ENCODE measurements at places on chromosomes 13 and 19.

DNA sequence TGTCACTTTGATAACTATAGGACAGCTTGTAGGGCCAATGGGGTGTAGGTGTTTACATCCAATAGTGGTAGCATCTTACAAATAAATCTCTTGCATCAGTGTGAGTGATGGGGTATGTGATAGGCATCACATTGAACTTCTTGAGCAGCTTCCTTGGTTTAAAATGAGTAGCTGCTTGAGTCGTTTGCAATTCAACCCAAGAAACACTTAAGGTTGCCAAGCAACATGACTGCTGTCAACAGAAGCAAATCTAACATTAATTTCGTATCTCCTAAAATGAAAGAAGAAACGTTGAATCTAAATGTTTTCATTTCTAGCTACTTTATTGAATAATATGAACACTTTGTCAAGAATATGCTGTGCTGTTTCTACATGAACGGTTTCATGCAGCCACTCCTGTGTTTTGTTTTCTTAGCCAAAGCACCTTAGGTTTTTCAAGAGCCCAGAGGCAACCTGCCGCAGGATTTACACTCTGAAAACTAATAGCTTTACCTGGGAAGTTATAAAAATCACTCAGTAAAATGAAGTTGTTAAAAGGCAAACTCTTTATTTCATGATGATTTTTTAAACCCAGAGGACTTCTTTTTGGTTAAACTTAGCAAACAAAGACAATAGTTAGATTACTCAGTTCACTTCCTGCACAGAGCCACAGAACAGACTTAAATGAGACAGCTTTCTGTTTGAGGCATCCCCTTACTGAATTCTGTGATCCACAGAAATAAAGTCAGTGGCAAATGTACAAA is 305.2 kb downstream of the MTUS2 start:
- no peak for DNase-seq

DNA sequence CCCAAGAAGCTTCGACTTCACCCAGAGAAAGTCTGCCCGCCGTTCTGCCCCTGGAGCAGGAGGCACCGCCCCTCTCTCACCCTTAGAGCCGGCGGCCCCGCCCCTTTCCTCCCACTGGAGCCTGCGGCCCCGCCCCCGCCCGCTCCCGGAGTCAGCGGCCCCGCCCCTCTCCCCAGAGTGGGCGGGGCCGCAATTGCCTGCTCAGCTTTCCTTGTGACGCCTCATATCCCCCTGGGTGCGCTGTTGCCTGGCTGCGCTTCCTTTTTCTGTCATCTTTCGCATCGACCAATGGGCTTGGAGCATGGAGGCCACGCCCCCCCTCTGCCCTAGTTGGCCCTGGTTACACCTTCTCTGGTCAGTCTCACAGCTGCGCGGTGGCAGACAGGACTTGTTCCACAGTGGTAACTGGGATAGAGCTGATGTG is 38.2 kb upstream of the ZNF492 start:
- DNase-seq = no peak

GRCh38 chr19:37964109-37964508 is 57.1 kb downstream of the SIPA1L3 start:
- DNase-seq = no peak

GRCh38 chr13:37187621-37188020 is 82.2 kb upstream of the CSNK1A1L start:
- DNase-seq = no peak

DNA sequence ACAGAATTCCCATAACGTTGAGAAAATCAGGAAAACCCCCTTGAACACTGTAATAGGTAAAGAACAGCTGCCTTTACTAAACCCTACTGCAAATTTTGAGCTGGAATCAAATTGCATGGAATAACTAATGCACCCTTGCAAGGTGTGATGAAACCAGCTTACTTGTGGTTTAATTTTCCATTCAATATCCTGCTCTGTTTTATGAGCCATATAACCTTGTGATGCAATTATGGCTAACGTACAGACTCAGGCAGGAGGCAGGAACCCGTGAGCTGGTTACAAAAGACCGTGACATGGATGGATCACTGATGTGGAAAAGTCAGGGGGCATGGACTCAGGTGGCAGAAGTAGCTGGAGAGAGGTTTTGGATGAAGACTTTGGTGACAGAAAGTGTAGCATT is 438.6 kb downstream of the COG6 start:
- DNase-seq = no peak

DNA sequence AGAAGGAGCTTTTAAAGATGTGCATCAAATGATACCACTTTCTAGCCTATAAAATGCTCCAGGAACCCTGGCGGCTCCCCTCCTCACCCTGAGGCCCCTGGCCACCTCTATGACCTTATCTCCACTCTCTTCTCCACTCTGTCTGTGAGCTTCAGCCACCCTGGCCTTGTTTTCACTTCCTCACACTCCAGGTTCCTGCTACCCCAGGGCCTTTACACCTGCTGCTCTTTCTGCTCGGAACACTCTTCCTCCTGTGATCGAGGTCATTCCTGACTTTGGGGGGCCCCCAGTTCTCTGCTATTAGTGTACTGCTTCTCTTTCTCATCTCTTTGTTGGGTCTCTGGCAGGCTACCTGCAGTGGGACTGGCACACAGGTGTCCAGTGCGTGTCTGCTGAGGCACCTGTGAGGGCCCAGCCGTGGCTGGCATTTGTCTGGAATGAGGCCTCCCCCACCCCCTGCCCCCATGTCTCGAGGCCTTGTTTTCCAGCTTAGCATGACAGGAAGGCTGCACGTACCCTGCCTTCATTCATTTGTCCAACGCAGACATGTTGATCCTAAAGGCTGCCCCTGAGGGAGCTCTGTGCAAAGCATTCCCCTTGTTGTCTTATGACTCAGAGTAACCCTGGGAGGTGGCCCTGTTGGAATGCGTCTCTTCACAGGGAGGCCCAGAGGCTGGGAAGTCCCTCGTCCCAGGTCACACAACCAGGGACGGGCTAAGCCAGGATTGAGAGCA is 2.3 kb downstream of the DDA1 start:
- no peak for DNase-seq

GRCh38 chr19:45100201-45100600 is 7.2 kb downstream of the PPP1R37 start:
- no peak for DNase-seq

DNA sequence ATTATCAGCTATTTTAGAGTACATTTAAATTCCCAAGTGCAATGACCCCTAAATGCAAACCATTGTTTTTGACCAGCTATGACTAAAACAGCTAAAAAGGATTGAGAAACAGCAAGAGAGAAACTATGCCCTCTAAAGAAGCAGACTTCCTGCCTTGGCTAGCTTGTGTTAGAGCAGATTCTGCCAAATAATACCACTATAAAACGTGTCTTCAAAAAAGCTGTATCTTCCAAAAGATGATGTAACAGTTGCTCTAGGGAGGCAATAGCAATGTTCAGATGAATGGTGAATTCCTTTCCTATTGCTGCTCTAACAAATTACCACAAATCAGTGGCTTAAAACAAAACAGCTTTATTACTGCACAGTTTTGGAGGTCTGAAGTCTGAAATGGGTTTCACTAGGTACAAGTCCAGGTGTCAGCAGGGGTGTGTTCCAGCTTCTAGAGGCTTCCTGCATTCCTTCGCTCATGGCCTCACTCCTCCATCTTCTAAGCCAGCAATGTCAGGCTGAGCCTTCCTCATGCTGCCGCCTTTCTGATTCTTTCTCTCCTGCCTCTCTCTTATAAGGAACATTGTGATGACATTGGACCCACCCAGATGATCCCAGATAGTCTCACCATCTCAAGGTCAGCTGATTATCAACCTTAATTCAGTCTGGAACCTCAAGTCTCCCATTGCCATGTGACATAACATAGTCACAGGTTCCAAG is 84.5 kb downstream of the LRRC63 start:
- no peak for DNase-seq

DNA sequence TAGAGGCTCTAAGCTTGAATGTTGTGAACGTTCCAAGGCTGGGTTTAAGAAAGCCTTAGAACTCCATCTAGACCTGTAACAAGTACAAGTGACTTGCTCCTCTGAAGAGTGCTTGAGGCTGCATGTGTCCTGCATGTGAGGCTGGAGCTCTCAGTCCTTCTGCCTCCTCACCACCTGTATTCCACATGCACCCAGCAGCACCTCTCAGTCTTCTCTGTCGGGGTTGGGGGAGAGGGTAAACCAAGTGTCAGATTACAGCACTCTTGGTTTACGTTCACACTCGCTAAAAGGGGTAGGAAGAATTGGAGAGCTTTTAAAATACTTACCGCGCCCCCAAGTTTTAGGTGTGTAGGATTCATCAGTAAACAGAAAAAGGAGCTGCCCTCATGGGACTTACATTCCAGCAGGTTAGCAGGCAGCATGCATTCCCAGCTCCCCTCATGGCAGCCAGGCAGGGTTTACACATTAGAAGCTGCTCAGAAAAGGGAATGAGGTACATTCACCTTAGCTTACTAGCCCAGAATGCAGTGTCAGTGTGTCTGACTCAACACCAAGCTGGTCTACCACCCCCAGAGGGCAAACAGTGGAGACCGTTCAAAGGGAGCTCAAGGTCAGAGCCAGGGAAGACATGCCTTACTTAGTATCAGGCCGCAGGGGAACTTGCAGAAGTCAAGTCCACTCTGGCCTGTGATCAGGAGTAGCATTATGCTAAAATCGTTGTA is 248.1 kb downstream of the PCCA start:
- DNase-seq = no peak

GRCh38 chr13:30097701-30098100 is 209.7 kb downstream of the KATNAL1 start:
- DNase-seq = no peak

DNA sequence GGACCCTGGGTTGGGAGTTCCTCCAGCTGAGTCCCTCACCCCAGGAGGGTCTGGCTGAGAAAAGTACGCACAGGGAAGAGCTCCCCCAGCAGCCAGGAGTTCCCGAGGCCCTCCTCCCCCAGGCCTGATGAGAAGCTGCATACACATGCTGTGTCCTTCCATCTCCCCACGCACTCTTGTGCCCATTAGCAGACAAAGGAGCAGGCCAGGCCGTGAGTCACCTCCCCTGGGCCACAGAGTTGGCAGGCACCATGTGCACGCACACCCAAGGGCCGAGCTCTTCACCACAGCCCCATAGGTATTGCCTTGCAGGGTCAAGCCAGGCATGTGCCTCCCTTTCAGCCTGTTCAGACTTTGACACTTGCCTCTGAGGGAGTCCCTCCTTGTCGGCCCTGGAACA is 17.5 kb downstream of the MAU2 start:
- no peak for DNase-seq

DNA sequence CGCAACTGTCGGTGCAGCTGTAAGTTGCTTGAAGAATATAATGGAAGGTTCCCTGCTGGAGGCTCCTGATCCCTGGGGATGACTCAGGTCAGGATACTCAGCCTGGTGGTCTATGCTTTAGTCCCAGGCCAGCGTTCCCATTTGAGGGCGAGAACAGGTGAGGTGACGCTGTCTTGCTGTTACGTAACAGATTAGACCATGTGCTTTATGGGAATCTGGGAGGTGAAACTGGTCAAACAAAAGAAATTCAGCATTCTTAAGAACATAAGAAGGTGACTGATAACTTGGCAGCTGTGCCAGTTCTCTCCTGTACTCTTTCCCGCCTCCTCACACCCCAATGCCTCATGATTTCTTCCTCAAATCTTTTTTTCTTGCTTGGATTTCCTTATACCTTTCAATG is at the start of gene CXCL17:
Gene CXCL17, minus strand, starts transcription at position 114 of the 400 bp plus-strand sequence. CDS start 114 bp downstream, outside the sequence.
- no peak for DNase-seq

- no peak for DNase-seq
Observed at GRCh38 chr13:109427695-109428094, 358.7 kb downstream of the IRS2 start.

- DNase-seq = no peak
Observed at GRCh38 chr19:17490411-17490810, 20.1 kb downstream of the SLC27A1 start.

DNA sequence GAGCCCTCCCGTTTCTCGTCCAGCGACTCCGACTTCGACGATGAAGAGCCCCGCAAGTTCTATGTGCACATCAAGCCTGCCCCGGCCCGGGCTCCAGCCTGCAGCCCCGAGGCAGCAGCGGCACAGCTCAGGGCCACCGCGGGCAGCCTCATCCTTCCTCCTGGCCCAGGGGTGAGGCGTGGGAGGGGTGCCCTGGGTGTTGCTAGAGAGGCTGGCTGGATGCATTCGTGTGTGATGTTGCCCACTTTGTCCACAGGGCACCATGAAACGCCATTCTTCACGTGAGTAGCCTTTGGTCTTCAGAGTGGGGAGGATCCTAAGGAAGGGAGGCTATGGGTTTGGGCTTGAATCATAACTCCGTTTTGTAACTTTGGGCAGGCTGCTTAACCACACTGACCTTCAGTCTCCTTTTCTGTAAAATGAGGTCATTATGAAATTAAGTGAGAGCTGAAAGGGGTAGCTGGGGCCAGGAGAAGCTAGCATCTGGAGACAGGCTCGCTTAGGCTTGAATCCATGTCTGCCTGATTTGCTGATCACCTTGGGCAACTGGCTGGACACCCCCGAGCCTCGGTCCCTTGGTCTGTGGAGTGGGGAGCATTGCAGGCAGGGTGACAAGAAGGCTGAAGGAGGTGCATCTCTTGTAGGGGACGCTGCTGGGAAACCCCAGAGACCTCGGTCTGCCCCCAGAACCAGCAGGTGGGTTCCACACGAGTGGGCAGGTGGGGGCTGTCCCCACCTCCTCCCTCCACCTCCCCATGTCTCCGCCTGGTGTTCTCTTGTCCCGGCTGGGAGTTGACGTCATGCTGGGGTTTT is 18.7 kb upstream of the B3GNT3 start:
- no peak for DNase-seq

DNA sequence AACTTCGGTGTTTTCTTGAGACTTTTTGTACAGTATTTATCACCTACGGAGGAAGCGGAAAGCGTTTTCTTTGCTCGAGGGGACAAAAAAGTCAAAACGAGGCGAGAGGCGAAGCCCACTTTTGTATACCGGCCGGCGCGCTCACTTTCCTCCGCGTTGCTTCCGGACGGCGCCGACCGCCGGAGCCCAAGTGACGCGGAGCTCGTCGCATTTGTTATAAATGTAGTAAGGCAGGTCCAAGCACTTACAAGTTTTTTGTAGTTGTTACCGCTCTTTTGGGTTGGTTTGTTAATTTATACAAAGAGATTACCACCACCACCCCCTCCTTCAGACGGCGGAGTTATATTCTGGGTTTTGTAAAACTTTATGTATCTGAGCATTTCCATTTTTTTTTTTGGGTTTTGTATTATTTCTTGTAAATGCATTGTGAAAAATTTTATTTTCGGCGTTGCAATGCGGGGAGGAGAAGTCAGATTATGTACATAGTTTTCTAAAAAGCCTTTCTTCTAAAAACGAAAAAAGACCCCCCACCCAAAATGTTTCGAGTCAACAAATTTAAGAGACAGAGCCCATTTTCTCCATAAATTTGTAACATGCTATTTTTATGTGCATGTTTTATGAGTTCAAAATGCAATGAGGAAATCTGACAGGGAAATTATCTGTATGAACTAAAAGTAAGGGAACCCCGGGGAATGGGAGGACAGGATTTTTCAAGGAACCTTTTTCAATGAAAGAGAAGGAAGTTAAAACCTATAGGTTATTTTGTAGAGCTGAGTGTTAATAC is 2.3 kb downstream of the SOX1 start:
- DNase-seq = no peak

DNA sequence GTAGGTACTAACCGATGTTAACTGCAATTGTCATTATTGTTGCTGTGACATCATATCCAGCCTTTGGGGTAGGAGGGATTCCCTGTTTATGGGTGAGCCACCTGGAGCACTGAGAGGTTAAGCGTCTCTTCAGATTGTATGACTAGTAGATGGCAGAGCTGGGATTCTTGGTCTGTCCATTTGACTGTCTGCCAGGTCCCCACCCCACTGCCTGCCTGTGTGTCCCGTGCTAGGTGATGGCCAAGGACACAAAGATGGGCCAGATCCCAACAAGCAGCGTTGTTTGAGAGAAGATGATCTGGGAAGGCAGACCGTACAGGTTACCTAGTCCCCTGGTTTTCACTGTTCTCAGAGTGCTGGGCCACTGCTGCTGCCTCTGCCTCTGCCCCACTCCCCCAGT is 16.6 kb downstream of the PPP2R1A start:
- no peak for DNase-seq

Data from T follicular helper cell (primary cell).